ENCODE measurements at places on chromosomes 16 and 17. TPM values are rescaled to one million over a fixed set of nuclear protein-coding genes. Genes with fewer than 3 reads are reported as not detected.

KLHL10 gene
- total RNA-seq = not detected

CBX8 gene
- total RNA-seq = 2.2 TPM

RMI2 gene
- 3.0 TPM for total RNA-seq

ITGB4 gene
- 50.0 TPM for total RNA-seq

FN3K gene
- 3.2 TPM for total RNA-seq

SEPTIN1 gene
- total RNA-seq = not detected

NRN1L gene
- total RNA-seq = not detected

PSMC5 gene
- total RNA-seq = 63.4 TPM
